ENCODE measurements at places on chromosomes 6 and 20.
A peak's percentile ranks its signal among the peaks of the same experiment; 100 is the strongest.

GRCh38 chr6:25094726-25095125, 159.0 kb upstream of the RIPOR2 start:
- DNase-seq = no peak

DNA sequence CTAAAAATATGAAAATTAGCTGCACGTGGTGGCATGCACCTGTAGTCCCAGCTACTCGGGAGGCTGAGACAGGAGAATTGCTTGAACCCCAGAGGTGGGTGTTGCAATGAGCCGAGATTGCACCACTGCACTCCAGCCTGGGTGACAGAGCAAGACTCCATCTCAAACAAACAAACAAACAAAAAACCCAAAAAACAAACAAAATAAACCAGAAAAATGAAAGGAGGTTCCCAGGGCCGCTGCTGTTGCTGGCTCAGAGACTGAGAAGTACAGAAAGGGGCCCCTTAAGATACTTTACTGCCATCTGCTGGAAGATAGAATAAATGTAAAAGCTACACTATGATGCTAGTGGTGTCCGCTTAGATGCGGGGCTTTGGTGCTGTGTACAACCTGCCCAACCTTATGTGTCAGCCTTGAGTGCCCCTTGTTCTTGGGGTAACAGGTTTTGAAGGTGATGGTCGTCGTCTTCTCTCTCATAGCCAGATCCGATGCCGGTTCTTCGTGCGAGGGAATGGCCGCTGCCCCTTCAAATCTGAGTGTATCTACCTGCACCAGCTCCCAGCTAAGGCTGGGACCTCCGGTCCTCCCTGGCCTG, 2.8 kb upstream of the FANCE start:
- peak; percentile 96 for DNase-seq

GRCh38 chr6:139271056-139271455, 20.7 kb downstream of the TXLNB start:
- no peak for DNase-seq

GRCh38 chr20:4297127-4297826, 281.9 kb upstream of the RNF24 start:
- peak; percentile 27 for DNase-seq

GRCh38 chr6:78062993-78063392, 410.2 kb downstream of the MEI4 start:
- DNase-seq = no peak

DNA sequence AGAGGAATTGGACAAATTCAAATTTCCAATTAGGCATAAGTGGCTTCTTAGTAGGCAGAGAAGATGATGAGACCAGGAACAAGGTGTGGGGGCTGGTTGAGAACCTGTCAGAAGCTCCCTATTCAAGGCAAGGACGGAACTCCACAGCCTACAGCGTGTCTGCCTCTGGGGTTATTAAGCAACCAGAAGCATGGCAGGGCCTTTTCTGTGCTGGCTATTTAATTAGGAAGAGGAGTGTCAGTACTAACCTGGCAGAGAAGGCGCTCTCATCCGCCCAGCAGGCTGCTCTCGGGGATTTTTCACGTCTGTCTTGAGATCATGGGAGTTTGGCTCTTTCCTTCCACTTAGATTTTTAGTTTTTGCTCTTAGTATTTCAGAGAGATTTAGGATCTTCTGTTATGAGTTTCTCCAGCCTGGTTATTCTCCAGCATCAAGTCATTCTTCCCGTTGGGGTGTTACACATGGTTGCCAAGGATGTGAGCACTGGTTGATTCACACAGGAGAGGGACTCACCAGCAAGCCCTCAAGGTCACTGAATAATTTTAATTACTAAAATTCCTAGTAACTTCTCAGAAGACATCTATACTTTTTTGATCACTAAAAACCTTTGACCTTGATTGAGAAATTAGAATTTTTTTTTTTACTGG, 23.9 kb downstream of the ADTRP start:
- DNase-seq = no peak

DNA sequence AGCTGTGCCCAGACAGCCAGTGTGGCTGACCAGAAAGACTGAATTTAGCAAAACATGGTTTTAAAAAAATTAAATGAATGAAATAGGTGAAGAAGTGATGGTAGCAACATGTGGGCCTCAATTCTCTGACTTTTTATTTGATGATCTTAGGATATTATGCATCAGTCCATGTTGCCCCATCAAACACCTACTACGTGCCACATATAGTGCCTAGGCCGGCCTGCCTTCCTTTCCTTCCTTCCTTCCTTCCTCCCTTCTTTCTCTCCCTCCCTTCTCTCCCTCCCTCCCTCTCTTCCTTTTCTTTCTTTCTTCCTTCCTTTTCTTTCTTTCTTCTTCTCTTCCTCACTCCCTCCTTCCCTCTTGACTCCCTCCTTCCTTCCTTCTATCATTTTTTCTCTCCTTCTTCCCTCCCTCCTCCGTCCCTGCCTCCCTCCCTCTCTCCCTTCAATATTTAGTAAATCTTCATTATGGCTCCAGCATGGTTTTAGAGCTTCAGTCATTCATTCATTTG, 209.8 kb downstream of the TSHZ2 start:
- no peak for DNase-seq

DNA sequence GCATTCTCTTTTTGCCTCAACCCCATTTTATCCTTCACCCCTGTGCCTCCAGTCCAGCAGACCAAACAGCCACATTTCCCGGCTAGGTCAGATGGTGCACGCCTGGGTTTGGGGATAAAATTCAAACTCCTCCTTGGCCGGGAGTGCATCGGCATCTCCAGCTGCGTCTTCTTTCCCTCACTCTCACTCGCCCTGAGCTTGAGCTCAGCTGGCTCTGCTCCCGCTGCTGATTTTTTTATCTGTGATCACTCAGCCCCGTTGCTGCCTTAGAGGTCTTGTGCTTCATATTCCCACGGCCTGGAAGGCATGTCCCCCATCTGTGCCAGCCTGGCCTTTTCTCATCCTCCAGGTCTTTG, 6.8 kb upstream of the EZR start:
- no peak for DNase-seq

DNA sequence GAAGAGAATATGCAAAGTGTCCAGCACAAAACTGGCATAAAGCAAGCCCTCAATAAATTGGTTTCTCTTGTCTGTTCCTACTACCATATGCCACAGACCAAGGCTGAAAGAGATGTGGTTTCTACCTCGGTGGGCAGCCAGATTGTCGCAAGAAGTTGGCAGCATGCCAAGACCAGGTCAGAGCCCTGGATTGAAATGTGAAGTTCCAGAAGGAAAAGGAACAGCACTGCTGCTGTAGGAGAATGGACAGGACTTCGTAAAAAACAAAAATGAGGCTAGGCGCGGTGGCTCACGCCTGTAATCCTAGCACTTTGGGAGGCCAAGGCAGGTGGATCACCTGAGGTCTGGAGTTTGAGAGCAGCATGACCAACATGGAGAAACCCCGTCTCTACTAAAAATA, 22.1 kb downstream of the MRPL14 start:
- DNase-seq = no peak

DNA sequence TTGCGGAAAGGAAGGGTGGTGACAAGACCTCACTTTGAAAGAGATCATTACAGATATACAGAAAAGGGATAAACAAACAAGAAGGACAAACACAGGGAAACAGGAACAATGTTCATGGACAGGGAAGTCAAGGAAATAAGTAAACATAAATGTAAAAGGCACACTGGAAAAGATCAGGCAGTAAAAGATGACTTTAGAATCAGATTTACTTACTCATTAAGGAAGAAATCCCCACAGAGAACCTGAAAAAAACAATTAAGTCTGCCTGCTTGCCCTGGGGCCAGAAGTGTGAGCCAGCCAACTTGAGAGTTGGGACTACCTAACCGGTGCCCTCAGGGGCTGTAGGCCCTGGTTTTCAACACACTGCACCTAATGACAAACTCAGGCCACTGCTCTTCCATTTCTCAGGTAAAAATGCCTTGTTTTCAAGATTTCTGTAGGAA, 1.7 kb downstream of the APMAP start:
- no peak for DNase-seq

DNA sequence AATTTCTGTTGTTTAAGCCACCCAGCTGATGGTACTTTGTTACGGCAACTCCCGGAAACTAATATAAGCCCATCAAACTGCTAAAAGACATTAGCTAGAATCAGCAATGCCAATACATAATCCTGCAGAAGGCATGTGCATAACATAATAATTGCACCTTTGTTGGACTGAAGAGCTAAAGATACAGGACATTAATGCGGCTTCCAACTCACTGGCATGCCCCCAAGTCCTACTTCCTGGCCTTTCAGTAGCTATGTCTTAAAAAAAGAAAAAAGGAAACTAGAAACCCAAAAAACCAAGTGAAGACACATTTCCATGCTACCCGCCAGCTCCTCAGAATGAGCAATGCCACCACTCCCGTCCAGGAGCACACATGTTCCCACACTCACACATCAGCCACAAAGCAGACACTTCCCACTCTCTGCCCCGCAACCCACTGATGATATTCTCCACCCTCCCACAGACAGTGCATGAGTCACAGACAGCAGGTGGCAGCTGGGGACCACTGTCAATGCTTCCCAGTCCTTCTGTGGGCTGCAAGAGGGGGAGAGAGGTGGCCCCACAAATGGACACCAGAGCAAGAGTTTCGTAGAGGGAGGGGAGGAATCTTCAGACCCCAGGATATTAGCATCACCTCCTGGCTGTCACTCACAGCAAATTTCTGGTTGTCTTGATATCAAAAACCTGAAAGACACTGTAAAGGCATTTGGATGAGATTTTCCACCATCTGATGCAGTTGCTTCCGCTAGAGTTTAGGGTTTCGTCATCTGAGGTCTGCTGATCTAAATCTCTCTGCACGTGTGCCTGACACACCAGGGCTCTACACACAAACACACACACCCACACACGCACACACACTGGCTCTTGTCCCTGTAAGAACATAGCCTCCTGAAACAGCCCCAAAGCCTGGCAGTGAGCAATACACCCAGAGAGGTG, 32.8 kb downstream of the GFOD1 start:
- DNase-seq = no peak

DNA sequence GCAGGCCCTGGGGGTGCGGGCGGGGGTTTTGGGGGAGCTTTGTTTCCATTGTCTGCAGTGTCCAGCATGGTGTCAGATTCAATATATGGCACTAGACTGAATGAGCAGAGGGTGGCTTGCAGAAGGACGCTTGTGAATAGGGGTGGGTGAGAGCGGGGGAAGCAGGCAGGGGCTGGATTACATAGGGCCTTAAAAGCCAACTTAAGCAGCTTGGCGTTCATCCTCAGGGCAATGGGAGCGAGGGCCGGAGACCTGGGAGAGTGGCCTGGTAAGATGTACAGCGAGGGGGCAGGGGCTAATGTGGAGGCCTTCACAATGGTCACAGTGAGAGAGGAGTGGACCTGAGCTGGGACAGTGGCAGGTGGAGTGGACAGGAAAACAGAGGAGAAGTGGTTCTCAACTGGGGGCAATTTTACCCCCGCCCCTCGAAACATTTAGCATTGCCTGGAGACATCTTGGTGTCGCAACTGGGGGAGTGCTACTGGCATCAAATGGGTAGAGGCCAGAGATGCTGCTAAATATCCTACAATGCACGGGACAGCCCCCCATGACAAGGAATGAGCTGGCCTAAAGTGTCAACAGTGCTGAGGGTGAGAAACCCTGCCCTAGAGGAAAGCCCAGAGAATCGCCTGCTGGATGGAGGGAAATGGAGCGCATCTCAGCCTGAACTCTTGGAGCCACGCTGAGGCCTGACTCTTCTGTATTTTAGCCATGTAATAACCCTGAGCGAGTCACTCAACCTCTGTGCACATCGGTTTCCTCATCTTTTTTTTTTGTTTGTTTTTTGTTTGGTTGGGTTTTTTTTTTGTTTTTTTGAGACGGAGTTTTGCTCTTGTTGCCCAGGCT, 15.1 kb upstream of the BAK1 start:
- DNase-seq = no peak

GRCh38 chr6:138757136-138757535, 16.4 kb upstream of the CCDC28A start:
- DNase-seq = no peak

DNA sequence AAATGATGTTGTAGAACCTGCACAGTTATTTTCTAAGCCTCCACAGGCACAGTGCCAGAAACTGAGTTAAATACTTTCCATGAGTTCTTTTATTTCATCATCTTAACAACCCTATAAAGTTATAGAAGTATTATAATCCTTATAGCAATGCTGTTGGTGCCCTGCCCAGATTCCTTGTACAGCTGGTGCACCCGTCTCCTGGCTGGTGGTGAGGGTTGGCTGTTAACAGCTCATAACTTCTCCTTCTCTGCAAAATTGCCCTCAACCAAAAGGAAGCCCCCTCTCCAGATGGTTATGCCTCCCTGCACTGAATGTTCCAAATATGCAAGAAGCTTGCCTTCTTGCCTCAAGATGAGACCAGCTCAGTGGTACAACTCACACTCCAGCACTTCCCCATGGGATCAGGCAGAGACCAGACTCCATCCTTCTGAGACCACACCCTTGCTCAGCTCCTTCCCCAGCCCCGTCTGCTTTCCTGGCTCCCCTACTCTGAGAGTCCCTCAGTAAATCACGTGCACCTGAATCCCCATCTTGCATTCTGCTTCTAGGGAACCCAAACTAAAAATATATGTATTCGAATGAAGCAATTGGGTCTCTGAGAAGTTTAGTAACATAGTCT, 304.4 kb upstream of the PLCB4 start:
- DNase-seq = no peak

GRCh38 chr20:62736407-62737071, 27.9 kb downstream of the NTSR1 start:
- DNase-seq = no peak

DNA sequence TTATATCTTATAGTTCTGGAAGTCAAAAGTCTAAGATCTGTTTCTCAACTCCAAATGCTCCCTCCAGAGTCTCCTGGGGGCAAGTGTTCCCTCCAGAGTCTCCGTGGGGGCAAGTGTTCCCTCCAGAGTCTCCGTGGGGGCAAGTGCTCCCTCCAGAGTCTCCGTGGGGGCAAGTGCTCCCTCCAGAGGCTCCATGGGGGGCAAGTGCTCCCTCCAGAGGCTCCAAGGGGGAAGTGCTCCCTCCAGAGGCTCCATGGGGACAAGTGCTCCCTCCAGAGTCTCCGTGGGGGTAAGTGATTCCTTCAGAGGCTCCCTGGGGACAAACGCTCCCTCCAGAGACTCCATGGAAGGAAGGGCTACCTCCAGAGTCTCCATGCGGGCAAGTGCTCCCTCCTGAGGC, 34.0 kb upstream of the THBS2 start:
- DNase-seq = no peak

DNA sequence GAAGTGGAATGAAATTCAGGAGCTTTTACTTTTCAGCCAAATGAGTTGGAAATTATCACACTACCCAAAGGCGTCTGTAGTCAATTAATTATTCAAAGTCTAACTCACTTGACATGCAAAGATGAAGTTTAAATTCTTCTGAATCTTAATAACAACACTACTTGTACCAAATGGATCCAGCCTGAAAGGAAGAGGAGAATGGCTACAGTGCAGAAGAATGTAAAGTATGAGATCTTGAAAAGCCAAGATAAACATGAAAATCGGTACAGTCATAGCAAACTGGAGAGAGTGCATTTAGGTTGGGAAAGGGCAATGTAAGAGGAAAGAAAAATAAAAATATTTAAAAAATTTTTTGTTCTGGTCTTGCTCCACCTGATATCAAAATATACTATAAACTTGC, 195.5 kb downstream of the SIM1 start:
- DNase-seq = no peak

GRCh38 chr6:56368491-56368890, 121.1 kb upstream of the COL21A1 start:
- no peak for DNase-seq

- no peak for DNase-seq
Observed at GRCh38 chr6:67362976-67363375, 1272.1 kb upstream of the ADGRB3 start.

- DNase-seq = no peak
Observed at GRCh38 chr20:59589086-59589684, 15.2 kb upstream of the PHACTR3 start.

All from iPS-NIHi11 (cell line).